ENCODE measurements at places on chromosomes 7 and 10.

- DNase-seq: no peak
Measured at GRCh38 chr10:110304394-110304779, 333 bp downstream of the SMNDC1 start.

DNA sequence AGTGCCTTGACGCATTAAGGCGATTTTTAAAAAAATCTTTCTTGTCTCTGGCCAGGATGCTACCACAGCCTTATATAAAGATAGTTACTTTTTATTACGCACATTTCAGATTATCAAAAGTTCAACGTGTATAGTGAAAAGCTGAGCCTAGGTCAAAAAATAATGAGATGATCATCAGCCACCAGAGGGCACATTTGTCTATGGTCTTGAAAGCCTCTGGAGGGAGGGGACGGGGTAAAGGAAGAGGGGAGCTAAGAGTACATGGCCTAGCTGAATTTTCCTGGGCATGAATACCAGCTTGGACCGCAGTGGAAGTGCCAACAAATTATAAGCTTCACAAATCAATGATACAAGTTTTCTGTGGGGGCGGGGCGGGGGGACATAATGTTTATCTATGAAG, 285.9 kb upstream of the SMIM30 start:
- DNase-seq: no peak

GRCh38 chr10:15405319-15405718, 34.2 kb upstream of the FAM171A1 start:
- DNase-seq: no peak

DNA sequence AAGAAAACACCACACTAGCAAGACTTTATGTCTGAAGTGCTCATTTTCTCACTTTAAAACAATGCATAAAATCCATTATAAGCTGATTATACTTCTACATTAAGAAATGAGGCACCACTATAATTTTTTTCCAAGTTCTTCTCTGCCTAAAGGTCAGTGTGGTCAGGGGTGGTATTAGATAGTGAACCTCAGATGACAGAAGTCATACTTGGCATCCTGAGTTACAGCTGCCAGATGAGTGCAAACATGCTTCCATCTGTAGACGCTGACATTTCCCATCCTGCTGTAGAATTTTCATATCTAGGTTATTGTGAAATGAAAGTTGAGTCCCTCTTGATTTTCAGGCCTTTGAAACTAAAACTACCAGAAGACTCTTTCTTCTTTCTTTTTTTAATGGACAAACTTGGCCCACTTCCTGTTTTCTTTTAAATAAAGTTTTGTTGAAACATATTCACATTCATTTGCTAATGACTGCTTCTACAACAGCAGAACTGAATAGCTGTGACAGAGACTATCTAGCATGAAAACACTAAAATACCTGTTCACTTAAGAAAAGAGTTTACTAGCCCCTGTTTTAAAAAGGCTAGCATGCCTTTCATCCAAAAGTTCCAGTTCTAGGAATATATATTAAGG, 900.8 kb downstream of the XPNPEP1 start:
- no peak for DNase-seq

- DNase-seq: peak; percentile 86
Measured at GRCh38 chr10:63713191-63714144, 192.3 kb downstream of the REEP3 start.

GRCh38 chr10:132319853-132320653, 11.9 kb upstream of the LRRC27 start:
- no peak for DNase-seq

DNA sequence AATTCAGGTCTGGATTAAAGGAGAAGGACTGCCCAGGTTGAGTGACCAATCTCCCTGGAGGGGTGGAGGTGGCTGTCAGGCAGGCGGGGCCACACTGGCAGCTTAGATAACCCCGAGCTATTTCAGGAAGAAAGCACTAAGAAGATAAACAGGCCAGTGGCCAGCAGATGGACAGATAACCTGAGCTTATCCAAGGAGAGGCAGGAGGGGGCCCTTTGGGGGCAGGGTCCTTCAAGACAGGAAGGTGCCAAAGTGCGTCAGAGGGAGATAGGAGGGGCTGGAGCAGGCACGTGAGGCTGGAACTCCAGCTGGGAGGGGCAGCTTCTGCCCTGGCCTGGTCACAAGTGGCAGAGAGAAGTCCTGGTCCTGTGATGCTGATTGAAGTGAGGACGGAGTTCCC, 29.8 kb upstream of the PODXL start:
- DNase-seq: peak; percentile 95

DNA sequence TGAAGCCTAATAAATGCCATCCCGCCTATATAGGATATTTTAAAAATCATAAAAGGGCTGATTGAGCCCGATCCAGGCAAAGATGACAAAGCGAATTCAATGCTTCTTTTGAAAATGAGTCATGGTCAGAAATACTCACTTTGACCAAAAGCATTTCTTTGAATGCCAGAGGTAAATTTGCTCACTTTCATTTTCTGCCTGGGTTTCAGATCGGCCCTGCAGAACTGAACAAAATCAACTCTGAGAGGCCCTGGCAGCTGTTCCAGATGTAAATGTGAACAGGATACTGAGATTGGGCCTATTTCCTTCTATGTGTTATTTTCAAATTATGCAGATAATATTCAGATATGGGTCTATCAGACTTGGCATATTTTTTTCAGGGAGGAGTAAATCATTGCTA, 114.8 kb upstream of the ARID5B start:
- DNase-seq: no peak
